Activated T-cell treated with anti-CD3 and anti-CD28 coated beads, Interleukin-2, amount 50 U/mL, for 48 hours (primary cell): ENCODE measurements at places on chromosomes 6 and 20.

- no peak for DNase-seq
These were observed 2.6 kb downstream of the MGME1 start for GRCh38 chr20:17971300-17972013.

DNA sequence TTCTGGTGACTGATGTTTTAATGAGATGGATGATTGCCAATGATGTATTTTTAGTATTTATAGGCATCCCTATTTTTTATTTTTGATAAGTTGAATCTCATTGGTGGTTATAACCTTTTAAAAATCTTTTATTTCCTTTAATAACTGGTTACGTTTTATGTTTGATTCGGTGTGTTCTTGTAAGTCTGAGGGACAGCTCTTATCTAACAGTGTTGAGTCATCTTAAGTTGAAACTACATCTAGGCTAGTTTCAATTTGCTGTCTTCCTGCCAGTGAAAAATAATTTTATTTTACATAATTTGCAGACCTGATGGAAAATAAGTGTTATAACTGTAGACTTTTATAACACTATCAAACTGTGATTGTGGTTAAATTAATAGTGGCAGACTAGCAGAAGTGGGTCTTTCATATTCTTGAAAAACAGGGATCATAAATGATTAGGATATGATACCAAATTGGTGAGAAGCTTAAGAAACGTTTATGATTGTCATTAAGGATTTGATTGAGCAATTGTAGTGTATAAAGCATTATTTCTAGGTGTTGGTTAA is 4.6 kb downstream of the AFDN start:
- no peak for DNase-seq

DNA sequence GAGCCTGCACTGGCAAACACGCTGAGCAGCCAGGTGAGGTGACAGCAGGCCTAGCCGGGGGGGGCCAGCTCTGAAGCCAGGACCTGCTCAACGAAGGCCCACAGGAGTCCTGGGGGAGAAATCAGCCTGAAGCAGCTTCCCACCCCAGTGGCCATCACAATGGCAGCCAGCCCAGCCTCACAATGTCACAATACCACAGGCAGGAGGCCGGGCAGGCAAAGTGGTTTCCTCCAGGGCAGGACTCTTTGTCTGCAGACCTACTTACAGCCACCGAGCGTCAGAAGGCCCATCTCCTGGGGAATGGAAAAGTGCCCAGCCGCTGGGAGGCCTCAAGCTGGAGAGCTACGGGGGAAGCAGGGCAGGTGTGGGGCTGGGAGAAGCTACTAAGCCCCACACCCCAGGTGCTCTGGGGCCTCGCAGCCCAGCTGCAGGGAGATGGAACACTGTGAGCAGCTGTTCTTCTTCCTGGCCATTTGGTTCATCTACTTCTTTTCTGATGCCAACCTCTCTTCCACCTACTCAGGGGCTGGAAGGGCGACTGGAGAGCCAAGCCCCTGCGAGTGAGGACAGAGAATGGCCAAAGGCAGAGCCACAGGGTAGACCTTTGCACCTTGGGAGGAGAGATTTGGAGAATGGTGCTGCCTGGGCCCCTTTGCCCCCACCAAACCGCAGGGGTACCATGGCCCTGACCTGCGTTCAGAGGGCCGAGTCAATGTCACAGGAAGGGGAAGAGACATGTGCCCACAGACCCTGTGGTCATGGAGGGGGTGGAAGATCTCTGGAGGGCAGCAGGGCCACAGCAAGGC is 22.3 kb upstream of the AVP start:
- no peak for DNase-seq

DNA sequence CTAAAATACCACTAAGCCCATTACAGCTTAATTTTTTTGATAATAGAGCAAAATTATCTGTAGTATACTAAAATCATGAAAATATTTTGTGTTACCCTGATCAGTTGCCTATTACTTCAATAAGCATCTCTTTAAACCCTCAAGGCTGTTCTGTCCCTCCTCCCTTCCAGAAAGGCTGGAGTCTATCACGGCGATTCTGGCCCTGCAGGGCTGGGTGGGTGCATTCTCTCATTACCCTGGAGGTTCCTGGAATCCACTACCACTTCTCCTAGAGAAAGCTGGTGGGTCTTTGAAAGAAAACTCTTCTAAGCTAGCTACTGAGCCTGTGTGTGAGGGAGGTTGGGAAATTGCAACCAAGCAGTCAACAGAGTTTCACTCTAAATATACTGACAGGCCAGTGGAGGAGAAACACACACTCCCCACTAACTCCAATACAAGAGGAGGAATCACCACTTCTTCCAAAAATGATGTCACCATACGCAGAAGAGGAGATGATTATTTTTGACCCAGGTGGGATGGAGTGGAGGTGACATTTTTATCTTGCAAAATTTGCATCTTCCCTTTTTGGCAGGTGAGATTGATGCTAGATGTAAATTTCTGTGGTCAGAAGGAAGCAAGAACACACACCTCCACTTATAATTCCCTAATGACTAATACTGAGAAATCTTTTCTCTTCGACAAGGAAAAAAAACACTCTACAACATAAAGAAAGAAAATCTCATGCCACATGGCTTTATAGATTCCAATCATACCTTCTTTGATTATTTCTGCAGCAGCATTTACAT is 182.3 kb upstream of the PHACTR1 start:
- DNase-seq = no peak

- DNase-seq = peak; percentile 29
These were observed 2.9 kb downstream of the SOX12 start for GRCh38 chr20:328027-328974.

- DNase-seq = no peak
These were observed 590.0 kb upstream of the NOX3 start for GRCh38 chr6:156045401-156046267.
